ENCODE measurements at places on chromosomes 7 and 10. TPM values are rescaled to one million over a fixed set of nuclear protein-coding genes. Genes with fewer than 3 reads are reported as not detected.

The SLC39A12 gene
- total RNA-seq: not detected

The SCART1 gene
- 0.26 TPM for total RNA-seq

The MDH2 gene
- 312 TPM for total RNA-seq

The CYP26C1 gene
- not detected for total RNA-seq

The ATOH7 gene
- total RNA-seq: 0.34 TPM

The MRC1 gene
- total RNA-seq: 0.03 TPM

The TRIP6 gene
- 61.9 TPM for total RNA-seq

The STRIP2 gene
- 6.5 TPM for total RNA-seq

The COL17A1 gene
- 3.8 TPM for total RNA-seq

The NACAD gene
- total RNA-seq: 0.16 TPM

The LRRD1 gene
- not detected for total RNA-seq

The MACC1 gene
- not detected for total RNA-seq

The HOXA4 gene
- total RNA-seq: 2.7 TPM

The HOXA9 gene
- total RNA-seq: 0.73 TPM

The AASS gene
- total RNA-seq: not detected

The POLR2J2 gene
- total RNA-seq: 0.75 TPM

The ACTR3C gene
- not detected for total RNA-seq

The C10orf53 gene
- total RNA-seq: not detected

The PLAC9 gene
- 0.16 TPM for total RNA-seq

The LAMB1 gene
- total RNA-seq: 182 TPM
